ENCODE measurements at places on chromosomes 4 and X.
A peak's percentile ranks its signal among the peaks of the same experiment; 100 is the strongest.

- no peak for DNase-seq
These were observed 4.0 kb downstream of the TCEAL2 start for GRCh38 chrX:102129473-102129872.

DNA sequence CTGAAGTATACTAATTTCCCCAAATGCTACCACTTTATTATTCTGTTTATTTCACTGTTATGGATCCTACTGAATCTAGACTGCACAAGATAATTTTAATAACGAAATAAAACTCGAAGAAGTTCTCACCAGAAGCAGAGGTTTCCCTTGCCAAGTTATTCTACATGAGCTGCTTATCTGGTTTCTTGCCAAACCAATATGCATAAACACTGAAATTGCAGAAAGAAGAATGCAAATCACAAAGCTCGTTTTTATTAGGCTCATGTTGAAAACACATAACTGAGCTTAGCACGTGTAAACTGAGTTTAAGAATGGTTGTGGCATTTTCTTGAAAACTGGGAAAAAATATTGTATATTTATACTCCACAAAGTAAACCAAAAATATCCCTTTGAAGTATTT lies 35.9 kb downstream of the GRID2 start:
- no peak for DNase-seq

DNA sequence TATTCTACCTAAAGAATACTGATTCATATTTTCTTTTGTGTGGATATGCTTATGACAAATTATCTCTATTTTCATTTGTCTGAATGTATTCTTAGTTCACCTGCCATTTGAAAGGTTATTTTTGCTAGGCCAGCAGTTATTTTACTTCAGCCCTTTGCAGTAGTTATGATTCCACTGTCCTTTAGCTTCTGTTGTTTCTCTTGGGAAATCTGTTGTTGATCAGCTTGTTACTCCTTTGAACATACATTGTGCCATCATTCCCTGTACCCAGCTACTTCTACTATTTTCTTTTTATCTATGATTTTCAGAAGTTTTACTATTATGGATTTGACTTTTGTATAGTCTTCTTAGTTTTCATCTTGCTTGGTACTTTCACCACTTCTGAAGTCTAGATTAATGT lies 37.2 kb downstream of the RBM46 start:
- no peak for DNase-seq

DNA sequence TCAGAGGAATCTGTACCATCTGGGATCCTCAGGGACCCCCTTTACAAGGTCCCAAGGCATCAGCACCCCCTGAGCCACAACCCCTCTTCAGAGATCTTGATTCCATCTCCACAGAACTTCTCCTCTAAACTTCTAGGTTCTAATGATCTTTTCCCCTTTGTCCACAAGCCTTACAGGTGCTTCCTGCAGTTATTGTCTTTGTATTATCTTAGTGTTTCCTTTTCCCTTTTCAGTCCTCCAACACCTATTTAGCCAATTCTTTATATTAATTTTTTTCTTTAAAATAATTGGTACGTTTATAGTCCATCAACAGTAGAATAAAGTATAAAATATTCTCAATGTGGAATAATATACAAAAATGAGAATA lies 35.2 kb upstream of the FAM241A start:
- DNase-seq: no peak

DNA sequence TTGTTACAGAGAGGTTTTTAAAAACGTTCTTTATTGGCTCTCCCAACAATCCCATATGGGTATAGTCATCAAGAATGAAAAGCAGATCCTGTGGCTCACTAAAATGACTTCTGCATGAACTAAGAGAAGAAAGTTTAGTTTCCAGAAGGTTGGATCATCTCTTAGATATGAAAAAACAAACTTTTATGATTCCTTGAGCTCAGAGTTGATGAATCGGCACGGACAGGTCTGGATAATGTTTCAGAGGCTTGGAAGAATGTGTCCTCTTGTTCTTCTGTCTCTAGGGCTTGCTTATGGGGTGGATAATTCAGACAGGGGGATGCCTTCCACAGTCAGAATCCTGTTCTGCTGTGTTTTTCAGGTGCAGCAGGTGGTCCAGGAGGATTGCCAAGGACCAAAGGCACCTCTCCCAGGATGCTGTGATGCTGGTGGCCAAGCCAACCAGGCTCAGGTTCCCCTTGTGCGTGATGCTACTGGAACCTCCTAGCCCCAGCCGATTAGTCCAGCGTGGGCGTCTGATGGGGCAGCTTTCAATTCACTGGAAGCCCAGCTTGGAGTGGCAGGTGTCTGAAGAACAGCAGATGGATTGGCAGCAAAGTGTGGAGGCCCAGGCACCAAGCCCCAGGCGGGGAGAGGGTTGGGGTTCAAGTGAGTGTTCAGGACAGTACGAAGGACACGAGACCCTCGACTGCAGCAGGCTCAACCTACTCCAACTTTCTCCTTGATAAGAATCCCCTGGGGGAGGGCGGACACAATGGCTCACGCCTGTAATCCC lies 30.3 kb downstream of the CCKAR start:
- no peak for DNase-seq

GRCh38 chrX:1394731-1395501 lies 3.0 kb upstream of the SLC25A6 start:
- DNase-seq: no peak

DNA sequence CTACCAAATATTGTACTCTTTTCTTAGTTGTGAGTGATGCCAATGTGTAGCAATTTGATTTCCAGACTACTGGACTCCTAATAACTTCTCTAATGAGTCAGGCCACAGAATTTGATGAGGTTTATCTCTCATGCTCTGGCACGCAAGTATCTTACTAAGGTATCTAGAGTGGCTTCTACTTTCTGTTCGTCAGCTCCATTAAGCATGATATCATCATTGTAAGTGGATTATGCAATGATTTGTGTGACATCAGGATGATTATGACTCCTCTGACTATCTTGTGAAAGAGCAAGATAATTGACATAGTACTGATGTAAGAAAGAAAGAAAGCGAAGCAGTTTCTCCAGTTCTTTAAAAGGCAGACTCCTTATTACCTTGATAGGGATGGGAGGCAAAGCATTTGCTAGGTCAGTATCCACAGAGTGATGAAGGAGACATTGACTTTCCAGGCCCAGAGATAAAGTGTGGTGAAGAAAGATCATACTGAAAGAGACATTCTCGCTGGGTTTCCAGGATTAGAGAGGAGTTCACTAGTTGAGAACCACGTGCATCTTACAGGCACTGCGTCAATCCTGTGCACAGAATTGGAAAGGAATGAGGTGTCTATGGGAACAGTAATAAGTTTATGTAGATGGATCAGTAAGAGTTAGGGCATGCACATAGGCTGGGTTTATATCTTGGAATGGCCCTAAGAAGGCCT lies 161.9 kb upstream of the STK26 start:
- peak; percentile 4 for DNase-seq

- DNase-seq: no peak
These were observed 140.4 kb downstream of the MID1IP1 start for GRCh38 chrX:38941675-38942074.

DNA sequence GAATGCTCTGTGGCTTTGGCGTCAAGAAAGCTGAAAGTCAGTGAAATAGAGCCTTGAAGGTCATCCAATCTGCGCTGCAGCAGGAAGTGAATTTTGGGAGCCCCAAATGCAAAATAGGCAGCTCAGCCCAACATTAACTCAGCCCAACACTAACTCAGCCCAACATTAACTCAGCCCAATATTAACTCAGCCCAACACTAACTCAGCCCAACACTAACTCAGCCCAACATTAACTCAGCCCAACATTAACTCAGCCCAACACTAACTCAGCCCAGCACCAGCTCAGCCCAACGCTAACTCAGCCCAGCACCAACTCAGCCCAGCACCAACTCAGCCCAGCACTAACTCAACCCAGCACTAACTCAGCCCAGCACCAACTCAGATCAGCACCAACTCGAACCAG lies 71.5 kb downstream of the SORBS2 start:
- DNase-seq: no peak

GRCh38 chr4:1396806-1397455 lies 9.3 kb downstream of the NKX1-1 start:
- no peak for DNase-seq

DNA sequence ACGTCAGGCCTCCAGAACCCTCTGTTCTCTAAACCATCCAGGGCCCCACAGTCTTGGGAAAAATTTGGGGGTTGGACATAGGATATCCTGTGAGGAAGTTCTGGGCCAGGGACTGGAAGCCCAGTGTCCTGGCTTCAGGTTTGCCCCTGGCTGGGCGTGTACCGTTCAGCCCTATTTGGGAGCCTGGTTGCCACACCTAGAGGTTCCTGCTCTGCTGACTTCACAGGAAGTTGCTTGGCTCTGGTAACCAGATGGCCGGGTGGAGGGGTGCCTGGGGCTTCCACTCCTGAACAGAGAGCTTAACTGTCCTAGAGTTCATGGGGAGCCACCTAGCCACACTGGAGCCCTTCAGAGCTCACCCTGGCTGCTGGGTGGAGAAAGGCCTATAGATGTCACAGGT lies 1.1 kb downstream of the TAFAZZIN start:
- peak; percentile 38 for DNase-seq

GRCh38 chrX:10143071-10143983 lies 13.4 kb upstream of the CLCN4 start:
- no peak for DNase-seq

DNA sequence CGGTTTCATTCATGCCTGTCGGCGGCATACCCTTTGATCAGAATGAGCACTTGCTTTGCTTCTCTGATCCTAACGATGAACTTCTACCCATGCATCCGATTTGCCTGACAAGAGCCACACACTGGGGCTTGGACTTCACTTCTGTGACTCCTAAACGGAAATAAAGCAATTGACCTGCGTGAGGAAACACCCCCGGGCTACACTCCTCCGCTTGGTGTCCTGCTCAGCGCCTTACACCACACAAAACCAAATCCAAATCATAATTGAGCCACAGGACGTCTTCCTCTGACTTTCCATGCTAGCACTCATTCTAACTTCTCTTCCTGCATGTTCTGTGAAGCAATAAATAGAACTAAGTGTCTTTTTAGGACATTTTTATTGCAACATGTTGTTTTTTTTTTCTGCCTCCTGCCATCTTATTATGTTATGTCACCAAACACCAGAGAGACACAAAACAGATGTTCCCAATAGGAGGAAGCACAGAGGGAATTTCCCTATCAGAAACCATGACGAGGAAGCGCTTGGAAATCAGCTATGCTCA lies 110.8 kb upstream of the FAM9B start:
- DNase-seq: peak; percentile 76

DNA sequence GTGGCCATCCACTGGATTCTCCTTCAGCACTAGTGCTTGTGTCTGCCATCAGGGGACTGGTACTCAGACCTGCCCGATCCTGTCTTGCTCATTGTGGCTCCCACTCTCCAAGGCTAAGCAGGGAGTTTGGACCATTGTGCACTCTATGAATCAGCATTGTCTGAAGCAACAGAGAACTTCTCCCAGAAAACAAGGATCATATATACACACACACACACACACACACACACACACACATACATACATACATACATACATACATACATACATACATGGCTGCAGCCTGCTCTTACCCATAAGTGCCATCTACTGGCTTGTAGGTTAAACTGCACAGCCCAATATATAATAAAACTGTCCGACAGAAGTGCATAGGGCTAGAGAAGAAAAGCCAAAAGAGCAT lies 345.3 kb upstream of the LCORL start:
- DNase-seq: peak; percentile 15

- no peak for DNase-seq
These were observed 16.2 kb downstream of the POU4F2 start for GRCh38 chr4:146654687-146655520.

- no peak for DNase-seq
These were observed 540 bp downstream of the ZNF721 start for GRCh38 chr4:498328-498904.

DNA sequence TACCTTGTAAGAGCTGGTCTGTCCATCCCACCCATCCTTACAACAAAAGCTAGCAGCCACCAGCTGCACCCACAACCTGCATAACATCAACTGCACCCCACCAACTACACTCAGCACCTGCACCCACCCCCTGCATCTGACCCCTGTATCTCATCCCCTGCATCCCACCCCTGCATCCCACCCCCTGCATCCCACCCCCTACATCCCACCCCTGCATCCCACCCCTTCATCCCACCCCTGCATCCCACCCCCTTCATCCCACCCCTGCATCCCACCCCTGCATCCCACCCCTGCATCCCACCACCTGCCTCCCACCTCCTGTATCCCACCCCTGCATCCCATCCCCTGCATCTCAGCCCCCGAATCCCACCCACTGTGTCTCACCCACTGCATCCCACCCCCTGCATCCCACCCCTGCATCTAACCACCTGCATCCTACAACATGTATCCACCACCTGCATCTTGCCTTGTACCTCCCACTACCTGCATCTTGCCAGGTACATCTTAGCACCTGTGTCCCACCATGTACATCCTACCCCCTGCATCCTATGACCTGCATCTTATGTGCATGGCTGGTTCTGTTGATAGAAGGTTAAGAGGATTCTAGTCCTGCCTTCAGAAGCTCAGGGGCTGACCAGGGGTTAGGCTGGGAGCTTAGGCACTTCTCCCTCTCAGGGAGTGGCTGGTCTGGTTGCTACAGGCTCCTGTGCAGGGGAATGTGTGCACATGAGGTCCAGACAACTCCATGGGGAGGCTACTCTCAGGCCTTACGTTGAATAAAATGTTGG lies 9.4 kb downstream of the TMEM271 start:
- DNase-seq: no peak

DNA sequence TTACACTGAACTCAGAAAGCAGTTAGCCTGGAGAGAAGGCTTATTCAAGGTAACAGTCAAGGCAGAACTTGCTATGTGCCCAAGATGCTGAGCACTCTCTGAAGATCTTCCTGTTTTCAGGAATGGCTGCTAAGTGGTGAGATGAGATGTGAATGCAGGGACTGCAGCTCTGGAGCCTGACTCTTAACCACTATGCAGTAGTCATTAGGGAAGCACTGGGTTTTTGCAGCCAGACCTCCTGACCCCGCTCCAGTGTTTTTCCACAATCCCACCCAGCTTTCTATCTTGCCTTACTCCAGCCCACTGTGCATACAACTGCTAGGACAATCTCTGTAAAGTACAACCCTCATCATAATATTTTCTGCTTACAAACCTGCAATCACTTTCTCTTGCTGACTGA lies 95.2 kb upstream of the LNX1 start:
- no peak for DNase-seq

DNA sequence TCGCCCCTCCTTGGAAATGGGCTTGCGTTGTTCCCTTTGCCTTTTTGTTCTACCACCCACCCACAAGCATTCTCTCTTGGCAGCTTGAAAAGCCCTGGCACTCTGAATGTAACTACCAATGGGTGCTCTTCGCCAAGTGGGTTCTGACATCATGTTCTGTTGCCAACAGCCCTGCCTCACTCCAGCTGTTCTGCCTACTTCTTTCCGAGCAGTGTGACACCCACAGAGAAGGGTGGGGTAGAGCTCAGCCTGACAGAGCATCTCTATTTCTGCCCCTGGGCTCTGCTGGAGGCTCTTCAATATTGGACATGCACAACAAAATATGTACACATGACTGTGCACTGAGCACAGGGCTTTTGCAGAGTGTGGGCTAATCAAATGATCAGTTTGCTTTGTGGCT lies 15.6 kb upstream of the EXOSC9 start:
- no peak for DNase-seq

- no peak for DNase-seq
These were observed 10.9 kb upstream of the NALF2 start for GRCh38 chrX:69493193-69493592.

- no peak for DNase-seq
These were observed 67.0 kb downstream of the NHS start for GRCh38 chrX:17441965-17442364.

GRCh38 chr4:123603165-123603564 lies 206.6 kb downstream of the SPRY1 start:
- no peak for DNase-seq
